Pancreas (tissue), 10 donors: ENCODE measurements at places on chromosomes 13 and 19. TPM values are rescaled to one million over a fixed set of nuclear protein-coding genes. Genes with fewer than 3 reads are reported as not detected.

Gene PROSER3
- total RNA-seq = 7.4 TPM

DNA sequence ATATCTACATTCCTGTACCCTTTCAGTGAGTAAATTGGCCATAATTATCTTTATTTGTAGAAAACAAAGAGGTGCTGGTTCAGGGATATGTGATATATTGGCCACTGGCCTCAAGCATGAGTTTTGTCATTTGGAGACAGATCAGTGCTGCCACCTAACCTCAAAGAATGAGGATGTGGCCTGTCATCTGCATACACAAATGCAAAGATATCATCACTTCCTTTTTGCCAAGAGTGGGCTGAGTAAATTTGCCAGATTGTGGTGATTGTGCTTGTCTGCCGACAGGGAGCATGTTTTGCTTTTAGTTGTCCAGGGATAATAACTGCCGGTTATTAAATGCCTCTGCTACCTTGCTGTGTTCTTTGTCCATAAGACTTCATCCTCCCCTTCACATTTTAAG lies 44.2 kb downstream of the WASF3 start:
- H3K27me3 ChIP-seq = no peaks in the 10 kb centered on the region
- no peak overlapping the region for H3K27ac ChIP-seq
- no peak overlapping the region for H3K4me3 ChIP-seq

DNA sequence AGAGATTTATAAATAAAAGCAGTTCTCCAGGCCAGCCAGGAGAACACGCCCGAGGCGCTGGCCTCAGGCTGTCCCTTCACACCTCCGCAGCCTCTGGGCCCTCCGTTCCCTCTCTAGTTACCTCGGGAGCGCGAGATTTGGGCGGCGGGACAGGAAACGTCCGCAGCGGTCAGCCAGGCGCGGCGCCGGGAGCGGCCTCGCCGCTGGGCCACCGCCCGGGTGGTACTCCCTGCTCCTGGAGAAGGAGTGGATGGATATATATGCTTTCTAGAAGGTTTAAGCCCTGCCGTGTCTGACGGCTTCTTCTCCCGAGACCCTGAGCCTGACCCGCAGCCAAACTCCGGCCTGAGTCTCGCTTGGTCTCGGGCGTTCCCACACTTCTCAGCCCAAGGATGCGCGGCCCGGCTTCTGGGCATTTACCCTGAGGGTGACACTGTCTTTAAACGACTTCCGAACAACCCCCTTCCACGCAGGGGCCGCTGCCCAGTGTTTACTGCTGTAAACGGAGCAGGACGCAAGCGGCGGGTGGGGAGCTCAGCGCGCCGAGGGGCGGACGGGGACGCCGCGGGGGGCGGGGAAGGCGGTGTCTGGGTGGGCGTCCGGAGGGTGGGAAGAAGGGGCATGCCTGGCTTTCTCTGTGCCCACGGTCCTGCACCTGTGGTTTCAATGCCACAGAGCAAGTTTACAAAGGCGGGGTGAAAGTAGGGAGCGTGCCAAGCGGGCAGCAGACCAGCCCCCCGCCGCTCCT lies 2.0 kb upstream of the ZIC2 start:
- H3K27ac ChIP-seq = no peak overlapping the region
- peaks cover 21% of the 10 kb centered on the region for H3K27me3 ChIP-seq

Gene ZNF536
- 0.08 TPM for total RNA-seq

GRCh38 chr19:39864118-39864517 lies 17.9 kb upstream of the FBL start:
- no peaks in the 10 kb centered on the region for H3K27me3 ChIP-seq
- DNase-seq = no peak
- no peak overlapping the region for H3K4me3 ChIP-seq

DNA sequence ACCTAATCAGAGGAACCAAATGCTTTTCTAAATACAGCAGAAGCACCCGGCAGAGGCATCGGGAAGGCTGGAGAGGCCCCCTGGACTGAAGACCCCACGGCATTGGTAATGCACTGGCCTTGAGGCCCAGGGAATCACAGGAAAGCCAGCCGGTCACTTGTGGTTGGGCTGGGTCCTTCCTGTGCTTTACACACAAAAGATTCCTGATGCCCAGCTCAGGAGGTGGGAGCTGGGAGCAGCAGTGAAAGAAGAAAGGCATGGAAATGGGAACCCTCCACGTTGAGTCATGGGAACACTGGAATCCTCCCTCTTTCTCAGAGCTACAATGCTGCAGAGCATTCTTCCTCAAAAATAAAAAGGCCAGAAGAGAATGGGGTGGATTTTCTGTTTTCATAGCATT lies 126.4 kb downstream of the TNFRSF19 start:
- no peak overlapping the region for H3K4me3 ChIP-seq
- H3K36me3 ChIP-seq = no peaks in the 10 kb centered on the region
- no peaks in the 10 kb centered on the region for H3K4me1 ChIP-seq
- H3K27ac ChIP-seq = no peak overlapping the region
- DNase-seq = no peak
- H3K27me3 ChIP-seq = no peaks in the 10 kb centered on the region

GRCh38 chr19:47231215-47232054 lies 436 bp upstream of the BBC3 start:
- H3K4me3 ChIP-seq = peak overlapping the region; percentile 99
- peak; percentile 97 for DNase-seq
- no peaks in the 10 kb centered on the region for H3K4me1 ChIP-seq
- H3K27ac ChIP-seq = peak overlapping the region; percentile 80

- DNase-seq = no peak
- H3K27ac ChIP-seq = no peak overlapping the region
- no peaks in the 10 kb centered on the region for H3K36me3 ChIP-seq
- no peak overlapping the region for H3K4me3 ChIP-seq
Measured at GRCh38 chr13:113856716-113857065, 7.2 kb downstream of the GAS6 start.

DNA sequence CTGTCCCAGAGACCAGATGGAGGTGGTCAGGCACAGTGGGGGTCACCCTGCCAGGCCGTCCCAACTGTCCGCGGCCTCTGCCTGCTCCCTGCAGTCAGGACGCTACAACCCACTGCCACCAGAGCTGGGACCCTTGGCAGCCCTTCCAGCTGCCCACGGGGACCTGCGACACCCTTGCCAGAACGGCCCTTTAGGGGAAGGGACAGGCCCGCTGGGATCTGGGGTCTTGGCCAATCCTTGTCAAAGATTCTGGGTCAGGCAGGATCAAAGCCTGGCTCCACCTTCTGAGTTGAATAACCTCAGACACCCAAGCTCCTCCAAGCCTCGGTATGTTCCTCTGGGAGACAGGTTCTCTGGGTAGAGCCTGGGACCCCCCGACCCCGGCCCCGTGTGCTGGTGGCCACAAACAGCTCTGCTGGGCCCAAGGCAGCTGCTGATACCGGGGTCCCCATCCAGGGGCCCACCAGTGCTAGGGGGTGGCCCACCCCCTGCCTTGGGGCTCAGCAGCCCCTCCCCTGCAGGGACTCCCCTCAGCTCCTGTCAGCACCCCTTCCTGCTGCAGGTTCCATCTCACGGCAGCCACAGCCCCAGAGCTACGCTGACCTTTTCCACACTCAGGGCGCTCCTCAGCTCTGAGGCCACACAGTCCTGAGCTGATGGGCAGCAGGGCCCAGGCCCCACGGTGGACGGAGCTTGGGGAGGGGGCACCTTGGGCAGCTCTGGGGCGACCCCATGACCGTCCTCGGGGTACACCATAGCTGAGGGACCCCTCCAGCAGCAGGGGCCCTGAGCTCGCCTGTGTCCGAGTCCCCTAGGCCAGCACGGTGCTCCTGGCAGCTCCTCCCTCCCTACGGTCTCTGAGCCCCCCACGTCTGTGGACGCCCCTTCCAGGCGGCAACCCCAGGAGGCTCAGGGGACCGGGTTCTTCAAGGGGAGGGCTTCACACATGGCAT lies 18.4 kb downstream of the SBNO2 start:
- H3K36me3 ChIP-seq = no peaks in the 10 kb centered on the region
- no peak overlapping the region for H3K4me3 ChIP-seq
- no peak for DNase-seq
- H3K4me1 ChIP-seq = no peaks in the 10 kb centered on the region
- H3K27me3 ChIP-seq = no peaks in the 10 kb centered on the region

Gene NCAN
- total RNA-seq = 0.06 TPM
